ENCODE measurements at places on chromosomes 6 and 20.

DNA sequence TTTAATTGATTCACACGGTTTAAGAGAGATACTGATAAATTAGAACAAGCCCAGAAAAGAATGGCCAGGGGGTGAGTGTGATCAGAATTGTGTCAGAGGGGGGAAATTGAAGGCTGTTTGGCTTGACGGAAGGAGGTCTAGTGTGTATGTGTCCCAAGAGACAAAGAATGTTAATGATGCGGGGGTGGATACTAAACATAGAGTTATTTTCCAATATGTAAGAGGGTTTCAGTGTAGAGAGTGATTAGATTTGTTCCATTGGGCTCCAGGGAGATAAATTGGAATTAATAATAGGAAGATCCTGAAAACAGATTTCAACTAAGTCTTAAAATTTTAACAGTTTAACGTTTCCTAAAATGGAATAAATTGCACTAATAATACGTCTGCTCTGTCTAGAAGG lies 38.1 kb upstream of the UTRN start:
- H3K27ac ChIP-seq, result no peak overlapping the region
- DNase-seq, result no peak
- no peak overlapping the region for H3K4me3 ChIP-seq
- H3K4me1 ChIP-seq, result peaks cover 3% of the 10 kb centered on the region

GRCh38 chr6:61649845-61650244 lies 636.2 kb downstream of the KHDRBS2 start:
- H3K4me1 ChIP-seq, result no peaks in the 10 kb centered on the region
- DNase-seq, result no peak
- no peaks in the 10 kb centered on the region for H3K27me3 ChIP-seq
- no peaks in the 10 kb centered on the region for H3K36me3 ChIP-seq
- H3K4me3 ChIP-seq, result no peak overlapping the region

DNA sequence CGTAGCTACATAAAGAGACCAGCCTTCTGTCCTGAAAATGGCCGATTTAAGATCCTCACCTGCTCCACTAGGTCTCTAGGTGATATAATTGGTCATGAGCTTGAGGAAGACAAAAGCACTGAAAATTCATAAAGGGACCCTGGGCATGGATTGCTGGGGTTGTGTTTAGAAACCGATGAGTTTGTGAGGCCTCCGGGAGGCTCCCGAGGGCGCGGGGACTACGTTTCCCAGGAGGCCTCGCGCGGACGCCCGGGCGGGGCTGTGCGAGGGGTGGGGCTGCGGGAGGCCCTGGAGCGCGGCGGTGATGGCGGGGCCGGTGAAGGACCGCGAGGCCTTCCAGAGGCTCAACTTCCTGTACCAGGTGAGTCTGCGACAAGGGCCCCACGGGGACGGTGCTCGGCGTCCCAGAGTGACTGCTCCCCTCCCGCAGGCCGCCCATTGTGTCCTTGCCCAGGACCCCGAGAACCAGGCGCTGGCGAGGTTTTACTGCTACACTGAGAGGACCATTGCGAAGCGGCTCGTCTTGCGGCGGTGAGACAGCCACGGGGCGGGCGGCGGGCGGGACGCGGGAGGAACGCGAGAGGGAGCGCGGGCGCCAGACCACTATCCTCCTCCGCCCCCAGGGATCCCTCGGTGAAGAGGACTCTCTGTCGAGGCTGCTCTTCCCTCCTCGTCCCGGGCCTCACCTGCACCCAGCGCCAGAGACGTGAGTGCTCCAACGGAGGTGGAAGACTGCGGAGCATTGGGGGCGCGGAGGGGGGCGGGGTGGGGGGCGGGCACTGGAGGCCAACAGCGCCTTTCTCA lies at the start of gene RPP21:
Gene RPP21, plus strand, starts transcription at position 289 of the 804 bp plus-strand sequence. Its CDS starts 16 bp downstream, at position 305.
- peaks cover 32% of the 10 kb centered on the region for H3K36me3 ChIP-seq
- H3K27ac ChIP-seq, result peak within 1 kb of the TSS; percentile 89
- peaks cover 11% of the 10 kb centered on the region for H3K4me1 ChIP-seq
- H3K27me3 ChIP-seq, result no peaks in the 10 kb centered on the region
- peak within 1 kb of the TSS; percentile 93 for H3K4me3 ChIP-seq

DNA sequence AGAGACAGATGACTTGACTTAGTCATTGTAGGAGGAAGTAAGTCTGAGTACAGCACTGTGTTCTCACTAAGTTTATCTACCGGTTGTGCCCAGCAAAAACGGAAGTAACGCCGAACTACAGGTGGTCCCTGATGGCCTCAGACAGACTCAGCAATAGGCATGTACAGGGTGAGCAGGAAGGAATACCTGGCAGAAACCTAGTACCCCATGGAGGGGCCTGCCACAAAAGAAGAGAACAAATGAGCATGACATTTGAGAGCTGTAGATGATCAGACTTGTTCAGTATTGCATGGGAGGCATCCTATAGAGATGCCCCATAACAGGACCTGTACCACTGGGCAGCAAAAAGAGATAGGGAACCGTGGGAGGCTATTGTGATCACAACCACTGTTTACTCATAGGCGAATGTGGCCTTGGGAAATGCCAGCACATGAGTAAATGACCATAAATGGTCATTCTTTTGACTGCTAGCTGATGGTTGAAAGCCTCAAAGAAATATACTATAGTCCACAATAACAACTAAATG lies 106.4 kb upstream of the TAB2 start:
- no peak overlapping the region for H3K27ac ChIP-seq
- no peak overlapping the region for H3K4me3 ChIP-seq
- peaks cover 26% of the 10 kb centered on the region for H3K4me1 ChIP-seq
- peak; percentile 38 for DNase-seq
- no peaks in the 10 kb centered on the region for H3K27me3 ChIP-seq
- no peaks in the 10 kb centered on the region for H3K36me3 ChIP-seq

All from natural killer cell (primary cell).